Stimulated activated CD8-positive, alpha-beta memory T cell treated with anti-CD3 and anti-CD28 coated beads, Interleukin-15, amount 100 ng/mL, for 24 hours (primary cell): ENCODE measurements at places on chromosomes 4 and X.

DNA sequence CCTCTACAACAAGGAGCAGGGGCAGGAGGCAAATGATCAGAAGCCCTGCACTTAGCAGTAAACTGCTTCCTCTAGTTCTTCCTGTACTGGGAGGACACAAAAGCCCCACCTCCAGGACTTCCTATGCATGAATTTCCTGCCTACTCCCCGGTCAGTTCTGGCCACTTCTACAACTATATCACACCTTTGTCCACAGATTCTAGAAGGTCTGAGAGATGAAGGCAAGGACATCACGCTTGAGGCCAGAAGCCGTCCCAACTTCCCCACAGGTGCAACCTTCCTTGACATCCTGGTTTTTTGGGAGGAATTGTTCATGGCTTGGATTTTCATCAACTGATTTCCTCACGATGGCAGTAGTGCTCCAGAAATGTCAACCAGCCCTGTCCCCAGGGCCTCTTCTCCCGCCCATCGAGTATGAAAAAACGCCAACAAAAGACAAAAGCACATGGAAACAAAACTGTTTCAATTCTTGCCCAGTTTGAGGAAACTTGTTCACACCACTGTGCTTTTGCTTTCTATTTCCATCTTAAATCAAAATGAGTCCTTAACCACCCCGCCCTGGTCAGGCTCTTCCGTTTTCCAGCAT lies 206.5 kb upstream of the STK26 start:
- no peak for DNase-seq

- no peak for DNase-seq
These were observed at the start of gene ZNF185 for GRCh38 chrX:152897222-152898131. TSS of gene ZNF185 (plus strand) at chrX:152898067. CDS start at chrX:152914490, 16,423 bp downstream.

- no peak for DNase-seq
These were observed 7.2 kb downstream of the SSR4 start for GRCh38 chrX:153801669-153802068.

DNA sequence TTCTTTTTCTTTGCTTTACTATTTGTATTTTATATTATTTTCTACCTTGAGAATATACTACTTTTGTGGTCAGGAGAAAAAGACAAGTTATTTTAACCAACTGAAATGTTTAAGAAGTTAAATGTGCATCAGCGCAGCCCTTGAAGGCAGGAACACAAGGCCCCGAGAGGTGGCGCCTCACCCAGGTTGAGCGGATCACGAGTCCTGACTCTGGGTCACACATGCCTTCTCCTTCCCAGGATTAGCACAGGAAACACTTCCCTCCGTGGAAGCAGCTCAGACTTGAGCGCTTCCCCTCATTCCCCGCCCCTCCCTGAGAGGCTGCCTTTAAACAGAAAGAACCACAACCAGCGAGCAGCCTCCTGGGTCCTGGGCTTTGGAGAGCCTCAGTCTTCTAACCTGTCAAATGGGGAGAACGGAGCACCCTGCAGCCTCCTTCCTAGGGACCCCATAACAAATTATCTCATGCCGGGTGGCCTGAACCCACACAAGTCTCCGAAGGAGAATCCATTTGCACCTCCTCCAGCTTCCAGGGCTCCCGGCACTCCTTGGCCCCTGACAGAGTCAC lies 217.6 kb downstream of the AFAP1 start:
- no peak for DNase-seq

- DNase-seq, result no peak
These were observed 61.6 kb upstream of the DHX15 start for GRCh38 chr4:24645765-24646550.

DNA sequence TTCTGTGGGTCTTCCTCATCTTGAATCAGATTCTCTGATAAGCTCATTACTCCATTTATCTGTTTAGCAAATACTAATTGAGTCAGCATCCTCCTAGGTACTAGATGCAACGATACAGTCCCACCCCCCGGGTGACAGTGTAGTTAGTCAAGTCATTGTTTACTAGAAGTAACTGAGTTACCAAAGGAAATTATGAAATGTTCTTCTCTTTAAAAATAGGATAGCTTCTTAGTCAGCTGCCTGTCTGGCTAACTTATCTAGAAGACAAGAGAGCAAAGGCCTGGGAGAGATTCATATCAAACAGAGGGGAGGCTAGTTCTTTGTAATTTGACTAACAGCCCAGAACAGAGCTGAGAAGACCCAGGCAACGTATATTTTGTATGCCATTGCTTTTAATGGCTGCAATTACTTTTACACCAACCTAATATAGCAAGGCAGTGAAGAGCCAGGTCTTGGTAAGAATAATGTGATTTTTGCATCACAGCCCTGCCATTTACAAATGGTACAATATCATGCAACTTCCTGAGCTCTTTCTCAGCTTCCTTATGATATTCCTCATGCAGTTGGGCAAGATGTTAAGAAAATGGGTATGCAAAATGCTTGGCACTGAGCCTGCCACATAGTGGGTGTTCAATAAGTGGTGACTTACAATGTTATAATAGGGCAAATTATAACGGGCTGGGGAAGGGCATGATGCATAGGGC lies 149.9 kb downstream of the CHIC2 start:
- no peak for DNase-seq

GRCh38 chr4:99824070-99824599 lies 7.5 kb downstream of the DAPP1 start:
- DNase-seq, result no peak

DNA sequence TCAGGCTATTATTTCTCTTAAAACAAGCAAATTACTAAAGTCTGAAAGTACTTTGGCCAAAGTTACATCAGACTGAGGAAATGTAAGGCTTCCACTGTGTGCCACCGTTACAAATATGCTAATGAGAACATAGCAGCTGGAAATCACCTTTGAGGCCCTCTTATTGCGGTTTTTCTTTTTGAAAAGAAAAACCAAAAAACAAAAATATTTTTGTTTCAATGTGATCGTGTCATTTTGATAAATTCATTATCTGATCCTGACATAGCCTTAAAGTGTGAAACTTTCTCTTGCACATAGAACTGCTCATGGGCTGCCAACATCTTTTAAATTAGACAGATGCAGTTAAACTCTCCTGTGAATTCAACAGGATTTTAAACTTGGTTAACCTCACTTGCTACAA lies 2.8 kb upstream of the TIFA start:
- no peak for DNase-seq

GRCh38 chr4:133866328-133866699 lies 335.3 kb downstream of the PABPC4L start:
- DNase-seq, result no peak

DNA sequence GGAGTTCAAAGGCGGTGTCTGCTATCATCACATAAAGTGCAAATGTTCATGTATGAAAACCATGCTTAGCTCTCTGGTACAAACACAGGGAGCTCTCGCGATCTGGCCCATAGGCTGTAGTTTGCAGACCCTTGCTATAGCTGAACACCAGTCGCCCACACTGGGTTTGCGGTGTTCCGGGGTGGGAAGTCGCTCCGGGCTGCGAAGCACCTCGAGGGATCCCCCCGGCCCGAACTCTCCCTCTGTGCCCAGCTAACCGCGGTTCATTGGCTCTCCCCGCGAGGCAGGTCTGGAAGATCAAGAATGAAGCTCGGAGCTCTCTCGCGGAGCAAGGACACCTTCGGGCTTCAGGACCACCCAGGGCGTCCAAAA lies 341 bp upstream of the PRPS2 start:
- DNase-seq, result no peak

- DNase-seq, result no peak
These were observed at the start of gene DRD5 for GRCh38 chr4:9781343-9782135. TSS of gene DRD5 (plus strand) at chr4:9781634. CDS start at chr4:9782030, 396 bp downstream.

DNA sequence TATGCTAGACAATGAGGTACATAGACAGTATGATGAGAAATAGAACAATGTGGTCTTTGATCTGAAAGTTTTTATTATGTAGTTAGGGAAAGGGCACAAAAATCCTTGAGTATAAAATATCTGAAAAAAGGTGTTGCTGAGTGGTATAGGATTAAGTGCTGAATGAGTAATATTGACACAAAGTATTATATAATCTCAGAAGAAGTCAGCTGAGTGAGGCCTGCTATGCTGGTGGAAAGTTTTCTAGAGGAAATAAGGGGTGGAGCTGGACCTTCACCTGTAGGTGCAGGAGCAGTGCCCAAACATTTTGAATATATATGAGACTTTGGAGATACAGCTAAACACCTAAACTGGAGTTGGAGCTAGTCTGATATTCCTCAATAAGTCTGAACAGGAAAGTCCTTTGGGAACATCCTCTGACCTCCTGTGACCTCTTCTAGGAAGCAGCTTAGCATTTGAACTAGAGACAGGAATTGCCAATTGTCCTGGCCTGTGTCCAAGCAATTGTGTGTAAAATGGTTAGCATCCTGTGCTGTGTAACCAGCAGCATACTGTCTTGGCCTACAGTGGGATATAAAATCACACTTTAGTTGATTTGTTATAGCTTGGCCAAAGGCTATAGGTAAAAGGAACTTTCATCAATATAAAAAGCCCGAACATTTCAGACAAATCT lies 285.3 kb downstream of the ANKRD50 start:
- no peak for DNase-seq

DNA sequence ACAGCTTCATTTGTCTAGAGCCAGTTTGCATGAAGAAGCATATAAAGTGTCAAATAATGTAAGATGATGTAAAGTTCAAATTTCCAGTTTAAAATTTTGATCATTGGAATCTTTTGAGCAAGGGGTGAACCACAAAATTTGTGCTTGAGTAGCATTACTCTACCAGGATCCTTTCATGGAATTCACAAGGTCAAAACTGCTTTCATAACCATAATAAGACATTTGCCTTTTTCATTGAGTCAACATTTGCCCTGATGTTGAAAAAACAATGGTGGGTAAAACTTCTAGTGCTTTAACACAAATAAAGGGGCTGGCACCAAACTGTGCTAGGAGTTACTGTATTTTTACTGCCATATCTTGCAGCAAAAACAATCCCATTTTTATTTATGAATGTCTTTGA lies 142.2 kb downstream of the GLRA3 start:
- DNase-seq, result no peak

DNA sequence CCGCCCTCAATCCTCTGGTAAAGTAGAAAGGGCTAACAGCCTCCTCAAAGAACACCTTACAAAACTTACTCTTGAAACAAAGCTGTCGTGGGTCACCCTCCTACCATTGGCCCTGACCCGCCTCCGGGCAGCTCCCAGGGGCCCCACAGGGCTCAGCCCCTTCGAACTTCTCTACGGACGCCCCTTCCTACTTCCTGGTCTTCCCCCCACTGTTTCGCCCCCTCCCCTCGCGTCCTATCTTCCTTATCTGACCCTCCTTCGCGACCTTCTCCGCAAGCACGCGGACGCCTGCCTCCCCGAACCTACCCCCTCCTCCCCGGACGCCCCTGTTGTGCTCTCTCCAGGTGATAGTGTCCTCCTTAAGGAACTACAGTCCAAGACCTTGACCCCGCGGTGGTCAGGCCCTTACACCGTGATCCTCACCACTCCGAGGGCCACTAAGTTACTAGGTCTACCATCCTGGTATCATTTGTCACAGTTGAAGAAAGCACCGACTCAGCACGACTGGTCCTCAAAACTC lies 963.1 kb downstream of the RPA4 start:
- DNase-seq, result no peak

- DNase-seq, result no peak
These were observed 52.3 kb downstream of the PKD2 start for GRCh38 chr4:88059766-88060165.

DNA sequence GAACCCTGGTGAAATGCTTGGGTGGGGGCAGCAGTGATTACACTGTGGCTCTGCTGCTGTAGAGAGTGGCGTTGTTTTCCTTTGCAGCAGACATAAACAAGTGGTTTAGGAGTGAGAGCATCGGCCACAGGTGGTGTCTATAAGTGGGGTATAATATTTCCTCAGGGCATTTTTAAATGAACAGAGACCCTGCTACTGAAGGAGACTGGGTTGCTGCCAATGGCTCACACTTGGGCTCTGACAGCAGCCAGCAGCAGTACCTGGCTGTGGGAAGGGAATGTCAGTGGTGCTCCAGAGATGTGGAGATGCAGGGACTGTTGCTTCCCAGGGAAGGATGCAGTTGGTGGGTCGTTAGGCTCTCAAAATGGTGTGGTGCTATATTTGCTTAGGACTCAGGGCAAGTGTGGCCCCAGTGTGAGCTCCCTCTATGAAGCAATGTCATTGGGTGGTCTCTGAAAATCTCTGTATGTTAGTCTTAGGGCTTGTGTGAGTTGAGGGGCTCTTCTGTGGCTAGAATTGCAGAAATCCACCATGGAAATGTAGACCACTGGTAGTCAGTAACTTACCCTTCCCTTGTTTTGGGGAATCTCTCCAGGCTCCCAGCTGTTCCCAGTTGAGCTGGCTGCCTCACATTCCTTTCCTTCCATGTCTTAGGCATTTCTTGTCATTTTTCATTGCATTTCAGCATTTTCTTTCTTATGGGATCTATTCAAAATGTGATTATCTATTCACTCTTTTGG lies 1023.0 kb upstream of the GRID2 start:
- DNase-seq, result no peak

DNA sequence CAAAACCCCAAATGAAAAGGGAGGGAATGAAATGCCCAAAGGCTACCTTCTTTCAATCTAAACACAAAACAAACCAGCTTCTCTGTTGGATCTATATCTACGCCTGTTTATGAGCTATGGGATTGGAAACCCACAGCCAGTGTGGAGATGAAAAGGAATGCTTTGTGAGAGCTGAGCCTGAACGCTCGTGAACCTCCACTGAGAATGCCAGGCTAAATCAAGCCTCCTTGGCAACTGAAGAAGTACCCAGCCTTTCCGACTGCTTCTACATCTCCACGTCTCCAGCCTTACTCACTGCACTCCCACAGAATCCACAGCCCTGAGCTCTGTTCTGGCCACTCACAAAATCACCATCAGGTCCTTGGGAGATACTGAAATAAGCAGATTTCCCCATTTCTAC lies 31.8 kb downstream of the PROM1 start:
- DNase-seq, result no peak

DNA sequence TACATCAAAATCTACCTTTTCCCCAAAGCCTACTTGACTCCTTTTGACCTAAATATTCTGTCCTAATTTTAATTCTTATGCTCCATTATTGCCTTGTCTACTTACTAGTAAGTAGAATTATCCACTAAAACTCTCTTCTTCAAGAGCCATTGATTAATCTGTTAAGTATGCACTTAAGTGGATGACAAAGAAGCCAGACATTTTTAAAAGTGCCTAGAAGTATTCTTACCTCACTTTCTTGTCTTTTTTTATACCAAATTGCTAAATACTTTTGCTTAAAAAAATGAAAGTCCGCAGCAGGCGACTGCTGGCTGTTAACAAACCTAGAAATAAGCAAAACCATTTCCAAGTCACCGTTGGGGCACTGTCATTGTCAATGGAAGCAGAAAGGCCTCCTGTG lies 20.1 kb upstream of the FRMPD4 start:
- no peak for DNase-seq

DNA sequence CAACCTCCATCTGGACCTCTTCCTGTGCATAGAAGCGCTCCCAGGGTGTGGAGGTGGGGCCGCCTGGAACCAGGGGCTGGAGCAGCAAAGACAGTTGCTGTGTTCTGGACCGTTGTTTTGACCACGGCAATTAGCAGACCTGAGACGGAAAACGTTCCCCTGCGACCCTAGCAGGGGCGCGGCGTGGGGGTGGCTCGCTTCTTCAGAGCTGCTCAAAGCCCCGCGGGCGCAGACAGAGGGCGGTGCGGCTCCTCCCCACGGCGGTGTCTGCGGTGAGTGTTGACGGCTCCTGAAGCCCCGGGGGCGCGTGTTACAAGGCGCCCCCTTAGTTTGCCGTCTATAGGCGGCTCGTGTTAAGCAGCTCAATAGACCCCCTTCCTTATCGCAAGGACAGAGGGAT lies 79.2 kb downstream of the TRIML1 start:
- no peak for DNase-seq

GRCh38 chr4:77734928-77735327 lies 84.2 kb downstream of the CNOT6L start:
- DNase-seq, result no peak
